Right hindlimb (tissue), 1 donor: ENCODE measurements at places on chromosomes 2 and 18.

DNA sequence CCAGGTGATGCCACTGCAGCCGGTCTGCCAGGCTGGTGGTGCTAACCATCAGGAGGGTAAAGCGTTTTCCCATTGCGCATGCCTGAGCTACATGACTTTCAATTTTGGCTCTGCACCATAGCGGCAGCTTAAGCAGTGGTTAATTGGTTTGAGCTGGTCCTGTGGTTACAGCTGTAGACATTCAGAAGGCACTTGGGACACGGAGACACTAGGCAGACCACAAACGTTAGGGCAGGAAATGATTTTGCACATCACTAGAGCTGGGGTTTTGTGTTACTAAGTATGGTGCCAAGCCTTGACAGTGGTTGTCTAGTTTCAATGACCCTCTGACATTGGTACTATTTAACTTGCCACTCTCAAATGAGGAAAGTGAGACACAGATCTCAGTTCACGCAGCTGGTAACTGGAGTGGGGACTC is 28.9 kb upstream of the CNOT11 start:
- no peak for DNase-seq

- DNase-seq = no peak
Observed at GRCh38 chr18:40577239-40577980, 1377.6 kb upstream of the PIK3C3 start.

DNA sequence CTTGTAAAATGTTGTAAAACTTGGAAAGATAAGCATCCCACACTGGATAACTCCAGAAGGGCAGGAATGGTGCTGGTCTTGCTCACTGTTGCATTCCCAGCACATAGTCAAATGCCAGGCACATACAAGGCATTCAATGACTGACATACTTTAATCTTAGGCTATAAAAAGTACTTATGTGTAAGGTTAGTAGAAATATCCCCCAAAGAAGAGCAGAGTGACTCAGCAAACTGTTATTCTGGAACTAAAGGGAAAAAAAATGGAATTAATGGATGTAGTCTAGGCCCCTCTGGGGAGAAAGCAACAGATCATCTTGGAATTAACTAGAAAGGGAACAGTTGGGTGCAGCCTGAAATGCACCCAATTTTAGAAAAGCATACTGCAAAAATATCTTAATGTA is 9.0 kb downstream of the ZBTB14 start:
- DNase-seq = no peak

- DNase-seq = peak; percentile 47
Observed at GRCh38 chr2:133426791-133427190, 141.5 kb downstream of the NCKAP5 start.

- no peak for DNase-seq
Observed at GRCh38 chr18:38243291-38243690, 677.7 kb upstream of the CELF4 start.

DNA sequence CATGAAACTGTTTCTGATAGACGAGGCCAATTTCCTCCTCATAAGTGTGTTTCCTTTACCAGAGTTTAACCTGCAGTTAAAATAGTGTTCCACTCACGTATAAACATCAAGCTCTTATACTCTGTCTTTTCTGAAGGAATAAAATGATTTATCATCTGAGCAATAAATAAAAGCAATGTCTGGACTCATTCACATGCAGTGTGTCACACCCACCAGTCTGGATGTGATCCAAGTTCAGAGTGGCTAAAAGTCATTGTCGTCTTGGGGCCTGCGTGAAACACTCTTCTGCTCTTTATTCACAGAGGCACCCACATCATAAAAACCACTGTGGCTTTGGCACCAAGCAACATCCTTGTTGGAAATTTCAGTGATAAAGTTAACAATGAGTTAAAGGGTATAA is 19.5 kb upstream of the SLC9A4 start:
- DNase-seq = no peak

- DNase-seq = peak; percentile 43
Observed at GRCh38 chr18:58784601-58785137, 80.0 kb upstream of the ZNF532 start.

DNA sequence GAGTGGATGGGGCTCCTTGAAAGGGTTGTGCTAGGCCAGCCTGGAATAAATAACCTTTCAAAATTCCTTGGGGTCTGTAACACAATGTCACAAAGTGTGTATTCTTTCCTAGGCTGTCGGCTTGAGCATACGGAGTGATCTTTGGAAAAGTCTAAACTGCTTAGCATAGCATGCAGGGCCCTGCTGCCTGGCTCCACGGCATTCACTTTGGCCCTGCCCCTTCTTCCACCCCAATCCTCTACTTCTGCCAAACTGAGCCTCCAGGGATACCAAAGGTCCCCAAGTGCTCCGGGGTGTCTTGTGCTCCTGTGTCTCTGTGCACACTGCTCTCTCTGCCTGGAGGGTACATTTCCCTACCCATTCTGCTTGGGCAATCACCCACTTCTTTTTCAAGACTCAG is 196.1 kb downstream of the LTBP1 start:
- no peak for DNase-seq

DNA sequence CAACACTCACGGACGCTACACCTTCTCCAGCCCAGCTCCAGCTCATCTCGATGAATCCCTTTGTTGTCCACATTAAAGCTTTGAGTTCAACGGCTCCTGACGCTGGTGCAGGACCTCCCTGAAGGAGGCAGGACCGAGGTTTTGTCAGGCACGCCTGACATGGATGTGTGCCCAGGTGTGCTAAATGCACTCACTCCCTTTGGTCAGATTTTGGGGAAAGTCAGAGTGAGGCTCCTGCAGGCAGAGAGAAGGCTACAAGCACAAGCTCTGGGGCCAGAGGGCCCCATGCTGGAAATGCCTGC is 78.6 kb downstream of the NDUFA10 start:
- no peak for DNase-seq

DNA sequence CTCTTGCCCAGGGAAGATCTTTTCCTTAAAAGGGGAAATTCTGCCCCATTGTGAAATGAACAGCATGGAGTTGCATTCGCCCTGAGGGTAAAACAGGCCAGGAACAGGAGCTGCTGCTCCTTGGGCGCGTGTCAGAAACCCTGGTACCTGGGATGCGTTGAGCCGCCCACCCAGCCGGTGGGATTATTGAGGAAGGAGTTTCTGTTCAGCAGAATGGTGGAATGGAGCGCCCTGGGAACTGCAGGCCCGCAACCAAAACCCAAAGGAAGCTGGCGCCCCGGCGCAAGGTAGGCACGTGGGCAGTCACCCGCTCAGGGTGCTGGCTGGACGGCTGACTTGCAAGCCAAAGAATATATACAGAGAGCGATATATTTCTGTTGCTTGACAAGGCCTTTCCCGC is 73.5 kb downstream of the MTCL1 start:
- DNase-seq = no peak

DNA sequence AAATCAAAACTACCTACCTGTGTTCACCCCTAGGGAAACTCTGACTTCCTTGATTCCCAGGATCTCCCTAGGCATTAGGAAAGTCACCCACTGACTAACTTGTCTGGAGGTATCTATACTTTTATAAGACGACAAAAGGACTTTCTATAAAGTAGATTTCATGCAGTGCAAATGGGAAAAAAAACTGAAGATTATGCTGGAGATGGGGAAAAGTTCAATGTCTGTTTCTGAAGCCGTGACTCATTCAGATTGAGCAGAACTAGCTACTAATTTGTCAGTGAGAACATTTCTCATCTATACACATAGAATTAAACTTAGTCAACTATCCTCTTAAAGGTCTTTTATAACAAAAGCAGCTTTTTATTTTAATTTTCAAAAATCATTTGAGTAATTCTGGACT is 6.0 kb downstream of the SEPTIN10 start:
- DNase-seq = no peak

GRCh38 chr2:60861736-60862135 is 19.6 kb upstream of the REL start:
- no peak for DNase-seq

DNA sequence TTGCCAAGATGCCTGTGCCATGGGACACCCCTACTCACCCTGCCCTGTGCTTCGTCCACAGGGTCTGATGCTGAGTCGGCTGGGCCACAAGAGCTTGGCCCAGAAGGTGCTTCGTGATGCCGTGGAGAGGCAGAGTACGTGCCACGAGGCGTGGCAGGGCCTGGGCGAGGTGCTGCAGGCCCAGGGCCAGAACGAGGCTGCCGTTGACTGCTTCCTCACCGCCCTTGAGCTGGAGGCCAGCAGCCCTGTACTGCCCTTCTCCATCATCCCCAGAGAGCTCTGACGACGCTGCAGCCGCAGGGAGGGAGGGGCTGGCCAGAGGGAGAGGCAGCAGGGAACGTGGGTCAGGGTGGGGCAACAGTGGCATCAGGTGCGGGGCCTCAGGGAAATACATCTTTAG is 81.5 kb downstream of the STPG4 start:
- no peak for DNase-seq

DNA sequence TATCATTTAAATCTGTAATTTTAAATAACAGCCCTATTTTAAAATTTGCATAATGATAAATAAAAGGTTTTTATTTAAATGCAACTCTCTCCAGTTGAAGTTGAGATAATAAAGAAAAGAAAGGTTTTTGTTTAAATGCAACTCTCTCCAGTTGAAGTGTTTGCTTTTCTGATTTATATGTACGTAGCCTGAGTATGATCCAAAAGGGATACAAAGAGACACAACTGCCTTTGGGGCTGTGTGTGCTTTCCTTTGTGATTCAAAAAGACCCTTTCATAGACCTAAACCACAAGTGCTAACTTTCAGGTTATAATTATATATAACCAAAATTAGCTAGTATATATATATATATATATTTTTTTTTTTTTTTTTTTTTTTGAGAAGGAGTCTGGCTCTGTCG is 76.2 kb upstream of the MFF start:
- DNase-seq = no peak

GRCh38 chr2:225487878-225488416 is 88.4 kb downstream of the NYAP2 start:
- DNase-seq = no peak
